ENCODE measurements at places on chromosomes 3 and 15.

- DNase-seq: no peak
These were observed 108.9 kb downstream of the CCNL1 start for GRCh38 chr3:157051055-157051454.

DNA sequence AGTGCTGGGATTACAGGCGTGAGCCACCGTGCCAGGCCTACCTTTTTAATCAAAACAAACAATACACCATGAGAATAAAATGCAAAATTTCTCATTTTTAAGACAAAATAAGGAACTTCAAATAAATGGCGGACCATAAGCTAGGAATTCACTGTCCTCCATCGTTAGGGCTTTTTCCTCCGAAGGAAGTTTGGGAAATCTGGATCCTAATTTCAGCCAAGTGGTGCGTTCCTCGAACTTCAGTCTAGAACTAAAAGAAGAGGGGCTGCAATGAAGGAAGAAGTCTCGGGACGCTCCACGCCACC is 260 bp downstream of the EXD1 start:
- DNase-seq: no peak

DNA sequence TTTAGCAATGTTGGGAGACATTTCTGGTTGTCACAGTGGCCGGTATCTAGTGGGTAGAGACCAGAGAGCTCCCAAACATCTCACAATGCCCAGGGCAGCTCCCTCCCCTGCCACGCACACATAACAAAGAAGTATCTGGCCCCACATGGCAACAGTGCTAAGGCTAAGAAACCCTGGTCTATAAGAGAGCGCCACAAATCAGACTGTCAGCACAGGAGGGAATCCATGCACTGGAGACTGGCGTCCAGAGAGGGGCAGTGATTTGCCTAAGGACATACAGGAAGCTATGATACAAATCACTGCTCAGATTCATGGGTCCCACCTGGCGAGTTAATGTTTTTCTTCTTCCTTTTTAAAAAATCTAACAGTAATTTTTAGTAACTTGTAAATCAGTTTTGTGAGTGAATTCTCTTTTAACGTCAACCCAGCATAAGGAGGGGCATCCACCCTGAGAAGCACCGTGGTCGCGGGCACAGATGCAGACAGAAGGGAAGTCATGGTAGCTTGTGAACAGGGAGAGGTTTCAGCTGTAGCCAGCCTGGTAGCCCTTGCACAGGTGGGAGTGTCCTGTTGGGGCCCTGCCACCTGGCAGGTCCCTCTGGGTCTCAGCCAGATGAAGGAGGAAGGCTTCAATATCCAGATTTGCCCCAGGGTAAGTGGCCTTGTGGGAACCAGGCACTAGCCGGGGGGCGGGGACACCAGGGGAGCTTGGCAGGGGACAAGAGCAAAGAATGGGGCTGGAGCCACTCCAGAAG is 8.7 kb downstream of the ISG20 start:
- no peak for DNase-seq

DNA sequence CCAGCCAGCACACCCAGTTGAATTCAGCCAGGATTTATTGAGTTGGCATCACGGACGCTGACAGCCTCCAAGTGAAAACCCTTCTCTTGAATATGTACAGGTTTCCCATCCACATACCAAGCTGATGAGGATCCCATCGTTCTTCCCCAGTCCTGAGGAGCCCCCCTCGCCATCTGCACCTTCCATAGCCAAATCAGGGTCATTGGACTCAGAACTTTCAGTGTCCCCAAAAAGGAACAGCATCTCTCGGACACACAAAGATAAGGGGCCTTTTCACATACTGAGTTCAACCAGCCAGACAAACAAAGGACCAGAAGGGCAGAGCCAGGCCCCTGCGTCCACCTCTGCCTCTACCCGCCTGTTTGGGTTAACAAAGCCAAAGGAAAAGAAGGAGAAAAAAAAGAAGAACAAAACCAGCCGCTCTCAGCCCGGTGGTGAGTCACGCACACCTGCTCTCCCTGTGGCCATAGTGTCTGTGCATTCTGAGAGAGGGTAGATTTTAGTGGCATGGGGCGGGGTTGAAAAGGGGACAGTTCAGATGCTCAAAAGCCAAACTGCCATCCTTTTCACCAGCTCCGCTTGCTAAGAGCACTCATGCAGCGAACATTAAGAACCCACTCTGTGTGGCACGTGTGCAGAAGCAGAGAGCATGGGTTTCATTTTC is 51.2 kb downstream of the KLHL25 start:
- no peak for DNase-seq

DNA sequence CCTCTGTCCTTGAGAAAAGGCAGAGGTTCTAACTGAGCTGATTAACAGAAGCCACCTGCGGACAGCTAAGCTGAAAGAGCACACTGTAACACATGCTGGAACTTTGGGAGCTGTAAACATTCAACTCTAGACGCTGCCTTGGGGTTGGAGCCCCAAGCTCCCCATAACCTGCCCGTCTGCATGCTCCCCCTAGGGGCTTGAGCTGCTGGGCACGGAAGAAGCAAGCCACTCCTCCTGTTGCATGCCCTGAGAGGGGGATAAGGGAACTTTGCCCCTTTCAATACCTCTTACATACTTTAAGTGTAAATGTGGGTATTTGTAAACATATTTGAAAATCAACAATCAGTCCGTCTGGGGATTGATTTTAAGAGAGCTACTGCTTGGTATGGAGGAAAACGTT is 188.4 kb downstream of the ADAMTSL3 start:
- DNase-seq: no peak

DNA sequence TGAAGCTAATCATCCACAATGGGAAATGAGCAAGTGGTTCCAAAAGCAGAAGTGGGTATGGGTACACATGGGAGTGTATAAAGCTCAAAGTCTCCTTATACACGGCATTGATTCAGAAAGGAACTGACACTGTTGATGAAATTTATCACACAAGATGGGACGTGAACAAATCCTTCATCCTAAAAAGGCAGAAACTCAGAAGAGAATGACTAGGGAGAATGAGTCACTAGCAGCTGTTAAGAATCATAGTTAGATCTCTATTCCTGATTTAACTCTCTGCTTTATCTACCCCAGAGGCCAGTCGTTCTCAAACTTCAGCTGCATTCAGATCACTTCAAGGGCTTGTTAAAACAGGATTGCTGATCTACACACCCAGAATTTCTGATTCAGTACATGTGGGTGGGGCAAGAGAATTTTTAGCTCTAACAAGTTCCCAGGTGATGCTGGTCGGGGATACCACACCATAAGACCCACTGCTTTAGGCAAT is 97.7 kb upstream of the PHLDB2 start:
- no peak for DNase-seq

- DNase-seq: no peak
These were observed 48.7 kb downstream of the BDH1 start for GRCh38 chr3:197507081-197507480.

DNA sequence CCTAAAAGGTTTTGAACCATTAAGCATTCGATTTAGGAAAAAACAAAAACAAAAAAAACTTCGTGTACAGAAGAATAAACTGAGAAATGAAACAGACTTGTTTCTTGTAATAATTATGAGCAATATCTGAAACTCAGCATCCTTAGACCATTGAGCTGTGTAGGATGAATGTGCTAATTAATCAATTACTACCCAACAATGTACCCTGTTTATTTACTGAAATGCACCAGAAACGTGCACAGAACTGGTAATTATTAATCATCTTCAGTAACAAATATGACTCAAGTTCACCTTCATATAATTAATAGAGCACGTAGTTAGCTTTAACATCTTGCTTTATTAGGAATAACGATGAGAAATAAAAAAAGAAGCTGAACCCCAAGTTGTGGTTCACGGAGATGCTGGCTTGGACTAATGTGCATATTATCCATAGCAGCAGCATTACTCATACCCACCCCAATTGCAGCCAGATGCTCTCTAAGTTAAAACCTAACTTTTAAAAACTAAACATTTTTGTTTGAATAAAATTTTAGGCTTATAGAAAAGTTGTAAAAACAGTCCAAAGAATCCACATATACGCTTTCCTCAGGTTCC is 10.2 kb upstream of the C15orf61 start:
- no peak for DNase-seq

GRCh38 chr15:61063875-61064320 is 165.2 kb downstream of the RORA start:
- no peak for DNase-seq

- no peak for DNase-seq
These were observed 13.5 kb downstream of the IQGAP1 start for GRCh38 chr15:90401495-90401894.

DNA sequence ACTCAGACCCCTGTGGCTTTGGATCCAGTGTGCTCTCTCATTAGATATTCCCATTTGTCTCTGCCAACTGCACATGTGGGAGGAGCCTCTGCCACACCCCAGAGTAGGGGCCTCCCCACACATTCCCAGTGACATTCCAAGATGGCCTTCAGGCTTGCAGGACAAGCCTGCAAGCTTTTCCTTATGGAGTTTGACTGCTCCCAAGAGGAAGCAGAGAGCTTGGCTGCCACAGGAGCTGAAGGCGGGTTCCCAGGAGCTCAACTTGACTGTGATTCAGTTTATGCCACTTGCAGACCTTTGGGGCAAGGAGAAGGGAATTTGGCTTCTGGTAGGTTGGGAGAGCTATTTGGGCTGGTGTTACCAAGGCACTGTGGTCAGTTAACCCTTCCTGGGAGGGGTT is 22.5 kb upstream of the EPHB1 start:
- DNase-seq: no peak

- no peak for DNase-seq
These were observed 9.2 kb downstream of the SHQ1 start for GRCh38 chr3:72839057-72839456.

GRCh38 chr15:90844696-90845095 is 23.7 kb upstream of the FURIN start:
- DNase-seq: no peak

DNA sequence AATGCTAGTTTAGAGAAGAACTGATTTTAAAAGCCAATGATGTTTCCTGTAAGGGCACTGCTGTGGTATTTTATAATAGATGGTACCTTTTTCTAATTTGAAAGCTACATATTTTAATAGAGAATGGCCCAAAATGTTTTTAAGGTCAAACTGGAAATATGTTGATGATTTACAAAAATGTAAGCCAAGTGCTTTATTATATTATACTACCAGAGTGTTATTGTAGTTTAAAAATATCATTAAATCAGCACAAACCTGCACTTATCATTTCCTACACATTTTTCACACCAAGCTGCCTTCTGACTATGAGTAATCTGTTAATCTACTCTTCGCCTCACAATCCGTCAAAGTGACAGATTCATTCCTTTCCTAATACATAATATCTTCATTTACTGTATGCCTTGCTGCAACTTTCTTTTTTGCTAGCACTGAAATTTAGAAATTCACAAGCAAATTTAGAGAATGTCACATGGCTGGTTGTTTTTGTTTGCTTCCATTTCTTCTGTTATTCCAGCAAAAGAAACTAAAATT is 126.4 kb upstream of the FAM3D start:
- no peak for DNase-seq

GRCh38 chr3:102123590-102124190 is 274.4 kb downstream of the NFKBIZ start:
- DNase-seq: no peak

- peak; percentile 19 for DNase-seq
These were observed 352.7 kb downstream of the TIGIT start for GRCh38 chr3:114646526-114646925.

DNA sequence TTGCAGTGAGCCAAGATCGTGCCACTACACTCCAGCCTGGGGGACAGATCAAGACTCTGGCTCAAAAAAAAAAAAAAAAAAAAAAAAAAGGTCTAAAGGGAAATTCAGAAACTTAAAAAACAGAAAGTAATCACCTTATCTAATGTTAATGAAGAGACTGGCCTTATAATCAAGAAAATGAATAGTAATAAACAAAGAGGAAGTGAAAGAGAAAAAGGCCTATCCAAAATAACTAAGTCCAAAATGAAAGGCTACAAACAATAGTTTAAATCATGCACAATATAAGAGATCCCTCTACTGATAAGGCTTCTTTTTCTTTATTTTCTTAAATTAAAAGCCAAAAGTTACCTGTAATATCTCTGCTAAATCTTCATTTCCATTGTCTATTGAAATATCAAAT is 37.1 kb upstream of the HDC start:
- no peak for DNase-seq

GRCh38 chr3:73665286-73665685 is 40.5 kb upstream of the PDZRN3 start:
- peak; percentile 65 for DNase-seq

GRCh38 chr3:133620066-133620784 is 41.5 kb downstream of the TOPBP1 start:
- no peak for DNase-seq

DNA sequence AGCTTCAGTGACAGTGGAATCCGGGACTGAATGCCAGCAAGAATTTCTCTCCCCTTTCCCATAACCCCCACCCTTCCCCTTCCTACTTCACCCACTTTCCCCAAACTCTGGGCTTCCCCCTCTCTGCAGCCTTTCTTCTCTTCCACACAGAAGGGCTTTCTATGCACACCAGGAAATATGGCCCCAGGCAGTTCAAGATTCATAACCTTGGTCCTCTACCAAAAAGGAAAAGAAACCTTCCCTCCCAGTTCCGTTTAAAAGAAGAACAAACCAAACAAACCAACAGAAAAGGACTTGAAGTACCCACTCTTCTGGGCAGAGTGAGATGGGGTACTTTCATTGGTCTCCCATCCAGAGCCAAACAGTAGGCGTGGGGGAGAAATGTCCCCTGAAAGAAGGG is 68.8 kb upstream of the ABHD2 start:
- DNase-seq: peak; percentile 39

DNA sequence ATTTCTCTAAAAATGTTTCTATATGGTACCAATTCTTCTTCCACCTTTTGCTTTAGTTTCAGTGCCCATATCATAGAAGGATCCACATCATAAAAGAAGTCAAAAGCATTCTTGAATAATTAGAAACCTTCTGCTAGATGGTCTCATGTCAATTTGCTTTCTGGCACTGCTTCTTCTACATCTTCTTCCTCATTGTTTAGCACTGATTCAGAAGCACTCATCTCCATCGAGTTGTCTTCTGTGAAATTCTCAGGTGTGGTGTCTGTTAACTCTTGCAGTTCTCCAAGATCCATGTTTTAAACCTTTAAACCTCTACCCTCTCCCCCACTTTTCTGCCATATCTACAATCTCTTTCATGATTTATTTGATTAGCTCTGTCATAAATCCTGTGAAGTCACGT is 154.8 kb downstream of the WDR76 start:
- no peak for DNase-seq
